ENCODE measurements at places on chromosomes 2 and 18.

DNA sequence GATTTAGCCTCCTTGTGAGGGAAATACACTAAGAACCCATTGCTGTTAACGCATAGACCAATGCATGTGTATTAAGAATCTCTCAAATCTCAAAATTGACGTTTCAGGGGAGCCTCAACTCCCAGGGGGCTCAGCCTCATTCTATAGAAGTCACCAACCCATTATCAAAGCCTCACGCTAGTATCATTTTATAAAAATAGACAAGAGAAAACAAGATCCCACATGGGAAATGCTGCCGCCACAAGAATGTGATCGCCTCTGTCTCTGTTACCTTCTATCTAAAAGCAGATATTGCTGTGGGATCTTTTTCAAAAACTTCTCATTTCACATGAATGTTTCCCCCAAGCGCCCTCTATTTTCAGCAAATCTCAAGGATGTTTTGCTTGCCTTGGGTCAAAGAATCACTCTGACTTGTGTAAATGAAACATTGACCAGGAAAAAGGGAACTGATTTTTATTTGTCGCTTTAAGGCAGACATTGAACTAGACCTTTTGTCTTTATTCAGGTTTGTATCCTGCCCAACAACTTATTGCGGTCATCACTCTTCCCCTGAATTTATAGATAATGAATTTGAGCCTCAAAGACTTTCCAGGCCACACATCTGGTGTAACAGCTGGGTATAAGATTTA is 679.0 kb upstream of the ID2 start:
- no peak overlapping the region for H3K4me3 ChIP-seq
- H3K27ac ChIP-seq: no peak overlapping the region
- H3K27me3 ChIP-seq: no peaks in the 10 kb centered on the region

DNA sequence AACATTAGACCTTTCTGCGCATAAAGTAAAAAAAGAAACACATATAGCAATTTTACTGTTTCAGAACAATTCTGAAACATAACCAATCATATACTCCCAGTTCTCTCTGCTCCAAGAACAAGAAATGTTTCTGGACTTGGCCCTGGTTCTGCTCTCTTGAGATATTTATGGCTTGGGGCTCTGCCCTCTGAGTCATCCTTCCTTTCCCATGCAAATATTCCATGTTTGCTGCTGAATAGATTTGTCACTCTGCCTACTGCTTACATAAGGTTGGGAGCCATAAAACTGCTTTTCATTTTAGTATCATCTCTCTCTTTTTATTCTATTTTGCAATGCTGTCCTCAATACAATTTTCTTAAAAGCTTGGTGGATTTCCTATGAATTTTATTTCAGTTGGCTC is 499.6 kb upstream of the ACVR2A start:
- H3K27me3 ChIP-seq: no peaks in the 10 kb centered on the region
- no peak overlapping the region for H3K4me3 ChIP-seq
- no peaks in the 10 kb centered on the region for H3K4me1 ChIP-seq
- H3K36me3 ChIP-seq: no peaks in the 10 kb centered on the region

DNA sequence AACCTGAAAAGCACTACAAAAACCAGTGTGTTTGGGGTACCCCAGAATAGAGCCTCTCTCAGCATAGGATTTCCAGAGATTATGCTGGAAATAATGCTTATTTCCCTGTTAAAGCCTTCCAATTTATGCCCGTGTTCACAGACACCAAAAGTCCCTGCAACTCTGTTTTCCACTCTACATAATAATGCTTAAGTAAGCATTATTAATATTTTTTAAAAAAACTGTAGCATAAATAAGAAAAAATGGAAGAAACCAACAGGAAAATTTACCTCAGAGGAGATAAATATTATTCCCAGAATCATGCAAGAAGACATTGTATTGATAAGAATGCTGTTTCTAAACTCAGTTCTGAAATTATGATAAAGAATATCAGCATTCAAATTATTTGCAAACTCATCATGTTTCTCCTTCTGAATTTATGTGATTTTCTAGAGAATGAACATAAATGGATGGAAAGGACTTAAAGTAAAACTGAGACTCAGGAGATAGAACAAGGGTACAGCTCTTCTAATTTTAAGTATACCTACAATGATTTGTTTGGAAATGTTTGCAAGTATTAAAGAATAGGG is 241.7 kb downstream of the LRP1B start:
- no peak overlapping the region for H3K4me3 ChIP-seq
- H3K36me3 ChIP-seq: no peaks in the 10 kb centered on the region
- DNase-seq: no peak
- H3K4me1 ChIP-seq: no peaks in the 10 kb centered on the region

GRCh38 chr2:79530443-79530842 is 17.6 kb downstream of the CTNNA2 start:
- no peak for DNase-seq
- no peaks in the 10 kb centered on the region for H3K36me3 ChIP-seq
- H3K27ac ChIP-seq: no peak overlapping the region
- H3K4me1 ChIP-seq: peaks cover 4% of the 10 kb centered on the region
- no peaks in the 10 kb centered on the region for H3K27me3 ChIP-seq
- no peak overlapping the region for H3K4me3 ChIP-seq

GRCh38 chr2:43851011-43851980 is 12.5 kb downstream of the ABCG8 start:
- H3K27me3 ChIP-seq: peaks cover 16% of the 10 kb centered on the region
- no peaks in the 10 kb centered on the region for H3K36me3 ChIP-seq
- no peak overlapping the region for H3K4me3 ChIP-seq
- H3K4me1 ChIP-seq: no peaks in the 10 kb centered on the region
- peak; percentile 62 for DNase-seq

GRCh38 chr2:25309402-25309801 is 32.3 kb downstream of the DNMT3A start:
- H3K27ac ChIP-seq: no peak overlapping the region
- H3K4me3 ChIP-seq: no peak overlapping the region
- no peak for DNase-seq
- peaks cover 12% of the 10 kb centered on the region for H3K36me3 ChIP-seq

- no peaks in the 10 kb centered on the region for H3K27me3 ChIP-seq
- no peak for DNase-seq
- no peaks in the 10 kb centered on the region for H3K36me3 ChIP-seq
Measured at GRCh38 chr2:154995361-154995760, 296.9 kb downstream of the KCNJ3 start.

DNA sequence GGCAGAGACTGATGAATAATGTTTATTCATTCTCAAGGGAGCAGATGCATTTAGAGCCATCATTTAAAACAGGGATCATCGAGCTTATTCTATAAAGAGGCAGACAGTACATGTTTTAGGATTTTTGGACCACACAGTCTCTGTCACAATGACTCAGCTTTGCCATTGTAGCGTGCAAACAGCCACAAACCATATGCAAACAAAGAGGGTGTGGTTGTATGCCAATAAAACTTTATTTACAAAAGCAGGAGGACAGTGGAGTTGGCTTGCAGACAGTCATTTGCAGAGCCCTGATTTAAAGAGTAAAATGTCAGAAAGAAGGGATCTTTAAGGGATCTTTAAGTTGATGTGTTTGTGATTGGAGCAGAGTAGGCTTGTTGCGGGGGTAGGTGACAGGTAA is 51.5 kb downstream of the SMIM21 start:
- H3K4me3 ChIP-seq: no peak overlapping the region
- H3K27ac ChIP-seq: no peak overlapping the region
- H3K36me3 ChIP-seq: peaks cover 4% of the 10 kb centered on the region
- H3K4me1 ChIP-seq: peaks cover 30% of the 10 kb centered on the region
- no peak for DNase-seq

DNA sequence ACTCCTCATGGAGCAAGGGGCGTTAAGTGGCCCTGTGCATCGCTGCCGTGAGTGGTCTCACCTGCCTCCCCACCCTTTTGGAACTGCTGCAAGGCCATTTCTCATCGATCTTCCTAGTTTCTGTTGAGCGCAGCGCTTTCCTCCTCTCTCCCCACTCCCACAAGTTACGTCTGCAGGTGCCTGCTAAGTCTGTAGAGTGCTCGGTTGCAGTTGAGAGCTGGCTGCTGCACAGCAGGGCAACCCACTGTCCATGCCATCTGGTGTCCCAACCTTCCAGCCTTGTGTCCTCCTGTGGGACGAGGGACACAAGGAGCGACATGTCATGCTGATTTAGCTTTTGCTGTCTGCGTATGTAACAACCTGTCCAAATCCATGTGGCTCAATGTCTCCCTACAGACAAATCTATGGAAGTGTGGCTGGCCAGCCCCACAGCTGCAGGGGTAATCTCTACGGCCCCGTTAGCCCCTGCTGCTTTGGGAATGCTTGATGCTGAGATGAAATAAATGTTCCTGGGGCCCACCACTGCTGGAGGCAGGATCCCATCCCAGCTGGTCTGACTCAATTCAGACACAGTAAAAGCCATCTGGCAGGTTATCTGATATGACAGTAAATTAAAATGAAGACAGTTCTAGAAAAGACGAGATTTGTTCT is 68.1 kb upstream of the TCF7L1 start:
- no peak overlapping the region for H3K27ac ChIP-seq
- no peak overlapping the region for H3K4me3 ChIP-seq
- peaks cover 13% of the 10 kb centered on the region for H3K27me3 ChIP-seq

DNA sequence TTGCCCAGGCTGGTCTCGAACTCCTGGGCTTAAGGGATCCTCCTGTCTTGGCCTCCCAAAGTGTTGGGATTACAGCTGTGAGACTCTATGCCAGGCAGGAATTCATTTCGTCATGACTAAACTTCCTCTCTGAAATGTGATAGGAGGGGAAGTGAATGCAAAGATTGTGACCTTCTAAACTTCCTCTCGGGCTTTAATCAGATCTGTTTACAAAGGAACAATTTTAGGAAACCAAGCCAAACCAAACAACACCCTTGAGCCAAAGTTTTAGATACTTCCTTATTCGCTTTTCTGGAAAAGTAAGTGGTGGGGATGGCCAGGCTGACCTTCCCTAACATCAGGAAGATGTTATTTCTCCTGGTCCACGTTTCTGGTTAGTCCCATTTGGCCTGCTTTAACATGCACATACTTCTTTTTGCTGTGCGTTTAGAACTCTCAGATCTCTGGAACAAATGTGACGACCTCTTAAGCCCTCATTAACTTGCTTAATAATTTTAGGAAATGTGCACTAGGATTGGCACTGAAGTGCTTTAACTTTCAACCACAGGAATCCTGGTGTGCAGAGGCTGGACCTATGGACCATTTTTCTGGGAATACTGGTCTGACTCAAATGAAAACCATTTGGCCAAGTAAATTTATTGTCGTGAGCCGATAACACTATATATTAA is 33.2 kb upstream of the YES1 start:
- no peak overlapping the region for H3K27ac ChIP-seq
- peaks cover 10% of the 10 kb centered on the region for H3K27me3 ChIP-seq
- DNase-seq: no peak
- H3K4me3 ChIP-seq: no peak overlapping the region
- H3K4me1 ChIP-seq: peaks cover 9% of the 10 kb centered on the region

GRCh38 chr2:109529532-109530449 is 84.0 kb downstream of the SEPTIN10 start:
- no peaks in the 10 kb centered on the region for H3K36me3 ChIP-seq
- no peak overlapping the region for H3K27ac ChIP-seq
- peaks cover 27% of the 10 kb centered on the region for H3K4me1 ChIP-seq
- H3K4me3 ChIP-seq: no peak overlapping the region

DNA sequence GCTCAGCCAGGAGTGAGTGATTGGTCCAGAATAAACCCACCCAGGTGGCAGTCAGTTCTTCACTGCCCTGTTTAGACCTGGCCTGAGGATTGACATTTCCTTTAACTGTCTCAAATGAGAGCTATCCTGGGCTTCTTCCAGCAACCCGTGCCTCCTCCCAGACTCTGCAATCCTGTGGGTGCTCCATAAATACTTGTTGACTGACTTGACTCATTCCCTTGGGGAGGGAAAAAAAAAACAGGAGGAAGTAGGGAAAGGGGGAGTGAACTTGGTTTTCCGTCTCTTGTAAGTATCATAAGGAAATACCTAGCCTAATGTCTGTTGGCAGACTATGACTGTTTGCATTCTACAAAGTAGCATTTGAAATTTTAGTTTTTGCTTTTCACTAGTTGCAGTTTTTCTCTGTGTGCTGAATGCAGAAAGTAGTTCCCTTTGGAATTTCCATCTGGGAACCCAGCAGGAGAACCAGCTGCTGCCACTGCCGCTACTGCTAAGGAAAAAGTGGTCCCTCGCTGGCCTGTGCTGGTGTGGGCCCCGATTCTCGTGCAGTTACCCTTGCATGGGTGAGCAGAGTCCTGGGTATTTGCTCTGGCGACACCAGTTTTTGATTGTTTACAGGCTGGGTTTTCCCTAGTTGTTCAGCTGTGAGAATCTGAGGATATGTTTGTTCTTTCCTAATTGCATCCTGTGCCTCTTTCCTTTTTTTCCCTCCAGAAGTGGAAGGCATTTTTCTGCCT is 78.8 kb downstream of the TGOLN2 start:
- no peak for DNase-seq
- peaks cover 8% of the 10 kb centered on the region for H3K36me3 ChIP-seq
- H3K27me3 ChIP-seq: no peaks in the 10 kb centered on the region
- no peak overlapping the region for H3K27ac ChIP-seq

- H3K27ac ChIP-seq: no peak overlapping the region
- no peak overlapping the region for H3K4me3 ChIP-seq
- H3K36me3 ChIP-seq: peaks cover 14% of the 10 kb centered on the region
- H3K4me1 ChIP-seq: peaks cover 9% of the 10 kb centered on the region
Measured at GRCh38 chr2:134253117-134253704, 661 bp upstream of the MGAT5 start.

DNA sequence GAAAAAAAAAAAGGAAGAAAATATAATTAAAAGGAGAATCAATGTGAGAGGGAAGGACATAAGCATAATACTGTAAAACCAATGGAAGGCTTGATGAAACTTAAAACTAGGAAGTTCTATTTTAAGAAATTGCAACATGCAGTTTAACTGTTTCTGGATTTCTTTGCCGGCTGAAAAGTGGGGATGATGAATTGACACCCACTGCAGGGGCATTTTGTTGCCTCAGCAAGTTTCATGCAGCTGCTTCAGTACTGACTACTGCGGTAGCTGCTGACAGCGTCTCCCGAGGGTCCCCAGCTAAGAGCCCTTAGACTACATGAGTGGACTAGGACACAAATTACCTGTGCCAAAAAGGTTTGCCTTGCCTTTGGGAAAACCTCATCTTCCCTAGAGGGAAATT is 69.2 kb downstream of the B3GNT2 start:
- no peak overlapping the region for H3K27ac ChIP-seq
- no peak overlapping the region for H3K4me3 ChIP-seq
- H3K4me1 ChIP-seq: peaks cover 8% of the 10 kb centered on the region
- no peak for DNase-seq
- no peaks in the 10 kb centered on the region for H3K27me3 ChIP-seq

DNA sequence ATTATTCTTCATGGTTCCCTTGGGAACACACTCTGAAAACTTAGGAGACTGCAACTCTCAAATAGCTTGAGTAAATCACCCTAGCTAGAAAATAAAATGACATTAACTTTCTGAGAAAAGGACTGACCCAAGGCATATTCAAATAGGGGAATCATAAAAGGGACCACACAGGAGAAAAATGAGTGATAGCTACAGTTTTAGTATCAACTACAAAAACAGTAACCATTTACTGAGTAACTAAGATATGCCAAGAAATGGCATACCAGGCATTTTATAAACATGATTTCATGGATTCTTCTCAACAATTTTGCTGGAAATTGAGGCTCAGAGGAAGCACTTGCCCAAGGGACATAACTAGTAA is 84.5 kb downstream of the AFF3 start:
- peaks cover 5% of the 10 kb centered on the region for H3K27me3 ChIP-seq
- no peak for DNase-seq
- no peak overlapping the region for H3K27ac ChIP-seq
- H3K36me3 ChIP-seq: peaks cover 16% of the 10 kb centered on the region
- no peak overlapping the region for H3K4me3 ChIP-seq
